ENCODE measurements at places on chromosomes 7 and 10. TPM values are rescaled to one million over a fixed set of nuclear protein-coding genes. Genes with fewer than 3 reads are reported as not detected.

The NUTM2E gene
- not detected for polyA plus RNA-seq

The HABP2 gene
- polyA plus RNA-seq = not detected

The TFEC gene
- not detected for polyA plus RNA-seq

The OR2A1 gene
- 0.10 TPM for polyA plus RNA-seq

The TWIST1 gene
- polyA plus RNA-seq = 17.5 TPM

The LRRN3 gene
- polyA plus RNA-seq = 0.41 TPM

The LRRC4 gene
- not detected for polyA plus RNA-seq

The SFTPD gene
- polyA plus RNA-seq = 0.24 TPM

The CPED1 gene
- 12.4 TPM for polyA plus RNA-seq

The TEX36 gene
- polyA plus RNA-seq = 0.35 TPM

Data from GM23248 (cell line).